ENCODE measurements at places on chromosomes 12 and 14.

DNA sequence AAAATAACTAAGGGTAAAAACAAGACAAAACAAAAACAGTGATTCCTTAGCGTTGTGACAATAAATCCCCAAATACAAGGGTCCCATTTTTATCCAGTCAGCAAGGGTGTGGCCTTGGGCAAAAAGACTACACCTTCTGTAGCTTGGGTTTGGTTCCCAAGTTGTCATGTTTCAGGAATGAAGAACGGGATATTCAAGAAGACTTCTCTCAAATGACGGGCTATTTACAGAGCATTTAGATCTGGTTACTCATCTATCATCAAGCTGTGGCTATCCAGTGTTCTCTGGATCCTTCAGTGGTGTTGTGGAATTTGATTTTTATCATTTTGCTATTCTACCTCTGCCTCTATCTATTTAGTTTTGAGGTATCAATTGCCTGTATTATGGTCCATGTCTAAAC, 219.7 kb downstream of the SLC25A21 start:
- no peak for DNase-seq

GRCh38 chr12:123369229-123369628, 4.6 kb upstream of the SBNO1 start:
- DNase-seq, result no peak

GRCh38 chr14:77473921-77474320, 16.0 kb downstream of the AHSA1 start:
- DNase-seq, result no peak

- no peak for DNase-seq
These were observed 85.5 kb downstream of the PTPRB start for GRCh38 chr12:70551731-70552130.

GRCh38 chr12:42960087-42960527, 370.6 kb upstream of the PRICKLE1 start:
- DNase-seq, result peak; percentile 41

- DNase-seq, result no peak
These were observed 55.1 kb downstream of the PAWR start for GRCh38 chr12:79635676-79636075.

DNA sequence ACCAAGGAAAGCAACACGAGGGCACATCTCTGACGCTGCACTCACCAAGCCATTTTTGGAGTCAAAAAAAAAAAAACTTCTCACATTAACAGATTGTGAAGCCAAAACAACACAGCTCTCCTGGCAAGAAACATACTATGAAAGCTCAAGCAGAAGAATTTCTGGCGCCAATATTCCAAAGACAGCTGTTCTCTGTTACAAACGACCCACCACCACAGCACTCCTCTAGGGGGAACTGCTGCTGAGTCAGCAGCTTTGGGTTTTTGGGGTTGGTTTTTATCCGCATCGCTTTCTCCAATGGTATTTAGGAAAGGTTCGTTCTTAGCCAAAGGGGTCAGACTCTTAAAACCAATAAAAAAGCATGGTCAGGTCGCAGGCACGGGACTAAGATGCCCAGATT, 379.4 kb downstream of the RPS29 start:
- peak; percentile 68 for DNase-seq

GRCh38 chr12:94603434-94604365, 46.7 kb downstream of the TMCC3 start:
- no peak for DNase-seq

- peak; percentile 54 for DNase-seq
These were observed 690 bp upstream of the DTX3 start for GRCh38 chr12:57603815-57604453.

- DNase-seq, result no peak
These were observed 222.7 kb upstream of the SOX5 start for GRCh38 chr12:24172031-24172772.

GRCh38 chr14:39266525-39266870, 32.8 kb downstream of the MIA2 start:
- peak; percentile 31 for DNase-seq

DNA sequence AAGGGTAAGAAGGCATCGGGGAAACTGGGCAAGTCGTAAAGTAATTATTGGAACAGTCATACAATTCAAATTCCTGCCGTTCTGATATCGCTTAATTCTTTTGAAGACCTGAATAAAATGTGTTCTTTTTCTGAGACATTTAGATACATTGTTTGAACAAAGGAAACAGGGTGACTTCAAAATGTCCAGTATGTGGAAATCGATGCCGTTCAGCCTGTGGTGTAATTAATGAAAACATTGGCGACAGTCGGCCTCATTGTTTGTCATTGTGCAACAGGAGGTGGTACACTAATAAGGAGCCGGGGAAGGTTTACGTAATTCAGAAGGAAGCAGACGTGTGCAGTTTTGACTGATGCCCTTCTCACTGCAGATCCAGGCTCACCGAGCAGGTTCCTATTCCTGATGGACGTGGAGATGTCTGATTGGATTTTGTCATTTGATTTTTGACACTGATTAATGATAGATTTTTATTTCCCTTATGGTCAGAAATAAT, 92.7 kb downstream of the BORCS5 start:
- DNase-seq, result no peak

- DNase-seq, result no peak
These were observed 42.0 kb downstream of the CALM1 start for GRCh38 chr14:90438841-90439240.

GRCh38 chr14:91996948-91997371, 42.9 kb downstream of the TRIP11 start:
- DNase-seq, result peak; percentile 64

DNA sequence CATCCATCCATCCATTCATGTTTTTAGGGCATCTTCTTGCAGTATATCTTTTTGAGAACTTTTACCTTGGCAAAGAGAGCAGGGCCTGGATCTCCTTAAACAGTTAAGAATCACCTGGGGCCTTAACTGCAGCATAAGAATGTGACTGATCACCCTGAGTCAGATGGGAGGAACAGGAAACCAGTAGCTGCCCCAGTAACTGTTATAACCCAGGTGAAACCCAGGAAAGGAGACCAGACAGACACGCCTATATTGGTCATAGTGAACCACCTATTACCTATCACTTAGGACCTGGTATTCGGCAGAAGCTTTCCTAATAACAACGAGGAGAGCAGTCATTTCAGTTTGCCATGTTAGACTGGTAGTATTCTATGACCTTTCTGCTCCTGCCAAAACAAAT, 43.4 kb upstream of the NR2C1 start:
- no peak for DNase-seq

- DNase-seq, result no peak
These were observed 34.3 kb upstream of the TC2N start for GRCh38 chr14:91901449-91902226.

DNA sequence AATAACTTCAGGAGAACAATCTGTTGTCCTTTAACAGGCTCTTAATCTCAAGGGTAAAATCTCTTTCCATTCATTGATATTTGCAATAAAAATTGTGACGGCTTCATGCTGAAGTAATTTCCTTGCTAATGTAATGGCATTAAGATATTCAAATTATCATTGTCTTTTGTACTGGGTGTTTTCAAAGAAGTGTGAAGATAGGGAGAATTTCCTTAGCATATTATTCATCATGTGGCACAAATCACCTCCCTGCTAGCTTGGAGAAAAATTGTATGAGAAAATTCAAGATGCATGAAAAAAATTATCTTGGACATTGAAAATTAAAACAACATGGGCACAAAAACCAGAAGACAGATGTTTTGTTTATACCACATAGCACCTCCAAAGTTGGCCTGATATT, 63.6 kb upstream of the ARID2 start:
- no peak for DNase-seq

- DNase-seq, result no peak
These were observed 1046.9 kb upstream of the FLRT2 start for GRCh38 chr14:84483072-84483420.

GRCh38 chr12:130661059-130661458, 55.0 kb downstream of the RIMBP2 start:
- DNase-seq, result no peak

GRCh38 chr12:31896514-31897039, 62.6 kb upstream of the RESF1 start:
- no peak for DNase-seq

DNA sequence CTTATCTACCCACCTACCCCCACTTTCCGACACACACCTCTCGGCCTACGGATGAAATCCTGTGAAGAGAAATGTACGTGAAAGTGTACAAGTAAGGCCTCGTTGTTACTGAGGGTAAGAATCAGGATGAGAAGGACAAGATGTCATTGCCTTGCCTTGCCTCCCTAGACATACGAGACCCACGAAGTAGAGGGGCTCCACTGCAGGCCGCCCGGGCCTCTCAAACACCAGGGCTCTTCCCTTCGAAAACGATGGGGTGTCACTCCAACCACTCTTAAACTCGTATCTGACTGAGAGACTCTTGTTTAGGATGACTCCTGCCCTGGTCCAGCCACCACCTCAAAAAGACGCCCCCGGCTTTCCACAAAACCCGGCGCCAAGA, 498 bp downstream of the RACGAP1 start:
- peak; percentile 30 for DNase-seq

GRCh38 chr14:76779221-76780057, 18.2 kb downstream of the VASH1 start:
- DNase-seq, result no peak

GRCh38 chr14:68014771-68015170, 195.2 kb downstream of the RAD51B start:
- peak; percentile 57 for DNase-seq

DNA sequence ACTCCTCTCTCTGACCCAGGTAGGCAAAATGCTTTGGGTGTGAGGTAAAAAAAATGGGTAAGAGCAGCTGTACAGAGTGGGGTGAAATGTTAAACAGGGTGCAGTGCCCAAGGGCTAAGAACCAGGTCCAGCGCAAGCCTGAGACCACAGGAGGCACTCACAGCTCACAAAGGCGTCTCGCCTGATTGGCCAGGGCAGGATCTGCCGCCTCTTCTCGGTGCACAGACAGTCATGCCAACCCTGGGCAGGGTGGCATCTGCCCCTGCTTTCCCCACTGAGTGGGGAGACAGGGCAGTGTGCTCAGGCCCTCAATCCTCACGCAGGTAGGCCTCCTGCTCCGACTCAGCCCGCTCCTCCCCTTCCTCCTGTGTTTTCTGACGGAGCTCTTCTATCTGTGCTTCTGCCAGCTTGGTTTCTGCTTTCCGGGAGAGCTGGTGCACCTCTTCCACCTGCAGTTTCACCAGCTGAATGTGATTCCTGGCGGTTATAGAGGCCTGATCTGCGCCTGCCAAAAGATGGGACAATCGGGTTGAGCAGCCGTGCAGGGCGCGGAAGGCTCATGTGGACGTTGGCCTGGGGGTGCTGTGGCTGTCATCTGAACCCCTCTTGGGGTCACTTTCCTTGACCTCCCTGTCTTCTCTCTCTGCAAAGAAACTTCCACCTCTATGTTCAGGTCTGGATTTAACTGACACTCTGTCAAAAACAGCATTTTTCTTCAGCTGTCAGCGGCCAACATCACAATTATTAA, 4.7 kb downstream of the B3GNT4 start:
- DNase-seq, result no peak
